DMS79 treated with DMSO at 0.1 percent for 48 hours (cell line): ENCODE measurements at places on chromosomes 3 and 15.

DNA sequence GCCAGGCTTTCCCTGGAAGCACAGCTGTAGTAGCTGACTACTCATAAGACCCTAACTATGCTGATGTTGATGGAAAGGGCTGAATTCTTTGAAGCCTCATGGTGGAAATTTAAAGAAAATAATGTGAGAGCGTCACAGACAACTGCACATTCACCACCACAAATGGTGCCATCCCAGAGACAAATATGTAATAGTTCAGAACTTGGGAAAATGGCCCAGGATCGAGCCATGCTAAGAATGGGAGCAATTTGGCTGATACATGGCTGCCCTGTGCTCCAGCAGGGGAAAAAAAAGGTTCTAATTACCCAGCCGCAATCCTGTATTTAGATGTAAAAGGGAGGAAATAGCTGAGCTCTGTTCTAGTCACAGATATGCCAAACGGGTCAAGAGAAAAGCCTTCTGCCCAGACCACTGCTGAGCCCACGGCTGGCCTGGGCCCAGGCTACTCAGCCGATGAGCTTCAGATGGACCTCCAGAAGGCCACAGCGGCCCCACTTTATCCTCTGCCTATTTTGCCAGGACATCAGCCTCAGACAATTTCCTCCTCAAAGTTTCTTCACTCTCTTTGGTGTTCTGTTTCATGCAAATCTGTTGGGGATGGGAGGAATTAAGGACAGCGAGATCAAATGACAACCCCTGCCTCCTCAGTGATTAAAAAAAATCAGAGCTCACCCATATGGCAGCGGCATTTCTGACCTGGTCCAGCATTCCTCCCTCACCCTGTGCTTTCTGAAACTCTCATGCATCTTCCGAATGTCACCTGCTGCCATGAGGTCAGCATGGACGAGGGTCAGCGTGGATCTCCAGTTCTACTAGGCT lies 54.5 kb upstream of the MEX3B start:
- no peak for DNase-seq

DNA sequence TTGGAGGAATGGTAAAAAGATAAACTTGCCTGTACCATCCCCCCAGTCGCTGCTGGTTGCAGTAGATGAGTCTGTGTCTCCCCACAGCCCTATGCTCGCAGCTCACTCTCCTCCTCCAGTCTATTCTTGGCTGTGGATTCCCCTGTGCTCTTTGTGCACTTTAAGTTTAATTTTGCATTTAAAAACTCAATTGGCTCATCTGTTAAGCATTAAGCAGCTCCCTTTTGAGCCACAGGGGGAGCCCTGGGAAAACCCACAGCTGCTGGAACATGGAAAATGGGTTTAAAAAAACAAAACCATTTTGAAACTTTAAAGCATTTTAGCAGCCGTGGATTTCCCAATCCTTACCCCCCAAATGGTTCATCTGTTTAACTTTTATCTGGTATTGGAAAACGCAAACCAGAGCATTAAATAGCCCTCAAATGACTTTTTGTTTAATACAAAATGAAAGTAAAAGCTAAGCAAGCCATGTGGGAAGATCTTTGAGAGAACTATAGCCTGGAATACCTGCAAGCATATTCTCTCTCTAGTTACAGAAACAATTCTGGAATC lies 536.9 kb downstream of the ZIC1 start:
- DNase-seq, result no peak

DNA sequence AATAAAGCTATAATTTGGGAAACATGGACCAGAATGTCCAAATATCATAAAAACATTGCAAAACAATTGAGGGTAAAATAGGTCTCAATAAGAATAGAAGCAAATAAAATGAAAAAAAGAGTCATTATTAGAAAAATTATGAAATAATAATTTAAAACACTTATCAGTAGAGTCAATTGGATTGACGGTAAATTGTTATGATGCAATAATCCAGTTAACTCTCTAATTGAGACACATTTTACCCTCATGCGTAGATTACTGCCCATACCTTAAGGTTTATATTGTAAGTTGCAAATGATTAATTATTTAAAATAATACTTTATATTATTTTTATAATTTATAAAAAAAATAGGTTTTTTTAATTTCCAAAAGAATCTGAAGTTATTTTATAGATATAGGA lies 73.4 kb upstream of the POU1F1 start:
- DNase-seq, result no peak

GRCh38 chr15:85726454-85726853 lies 68.3 kb downstream of the KLHL25 start:
- no peak for DNase-seq

DNA sequence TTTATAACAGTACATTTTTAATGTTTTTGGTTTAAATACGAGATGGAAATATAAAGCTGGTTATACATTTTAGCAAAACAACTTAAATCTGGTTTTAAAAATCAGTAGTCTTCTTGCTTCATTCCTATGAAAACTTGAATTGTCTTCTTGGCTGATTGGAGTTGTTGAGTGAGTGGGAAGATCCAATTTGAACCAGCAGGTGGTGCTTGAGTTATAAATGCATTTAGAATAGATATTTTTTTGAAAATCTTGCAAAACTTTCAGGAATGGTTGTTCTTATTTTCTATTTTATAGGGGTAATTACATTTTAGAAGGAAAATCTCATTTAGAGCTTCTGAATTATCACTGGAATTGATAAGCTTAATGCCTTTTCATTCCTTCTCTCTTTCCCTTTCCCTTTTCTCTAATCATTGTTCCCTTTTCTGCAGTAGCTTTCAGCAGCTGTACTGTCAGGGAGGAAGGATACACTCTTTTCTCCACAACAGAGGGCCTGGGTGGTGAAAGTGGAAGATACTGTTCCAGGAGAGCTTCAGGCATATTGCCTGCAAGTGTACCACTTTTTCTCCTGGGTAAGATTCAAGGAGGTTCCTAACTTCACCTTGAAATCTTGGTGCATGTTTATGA lies 335.6 kb downstream of the NLGN1 start:
- no peak for DNase-seq

GRCh38 chr3:195570344-195570743 lies 13.4 kb downstream of the APOD start:
- DNase-seq, result no peak
